ENCODE measurements at places on chromosomes 3 and 15.
A peak's percentile ranks its signal among the peaks of the same experiment; 100 is the strongest.

- no peak for DNase-seq
These were observed 383 bp upstream of the EFCC1 start for GRCh38 chr3:129000742-129001100.

- no peak for DNase-seq
These were observed 188.3 kb downstream of the LSAMP start for GRCh38 chr3:116256843-116257485.

DNA sequence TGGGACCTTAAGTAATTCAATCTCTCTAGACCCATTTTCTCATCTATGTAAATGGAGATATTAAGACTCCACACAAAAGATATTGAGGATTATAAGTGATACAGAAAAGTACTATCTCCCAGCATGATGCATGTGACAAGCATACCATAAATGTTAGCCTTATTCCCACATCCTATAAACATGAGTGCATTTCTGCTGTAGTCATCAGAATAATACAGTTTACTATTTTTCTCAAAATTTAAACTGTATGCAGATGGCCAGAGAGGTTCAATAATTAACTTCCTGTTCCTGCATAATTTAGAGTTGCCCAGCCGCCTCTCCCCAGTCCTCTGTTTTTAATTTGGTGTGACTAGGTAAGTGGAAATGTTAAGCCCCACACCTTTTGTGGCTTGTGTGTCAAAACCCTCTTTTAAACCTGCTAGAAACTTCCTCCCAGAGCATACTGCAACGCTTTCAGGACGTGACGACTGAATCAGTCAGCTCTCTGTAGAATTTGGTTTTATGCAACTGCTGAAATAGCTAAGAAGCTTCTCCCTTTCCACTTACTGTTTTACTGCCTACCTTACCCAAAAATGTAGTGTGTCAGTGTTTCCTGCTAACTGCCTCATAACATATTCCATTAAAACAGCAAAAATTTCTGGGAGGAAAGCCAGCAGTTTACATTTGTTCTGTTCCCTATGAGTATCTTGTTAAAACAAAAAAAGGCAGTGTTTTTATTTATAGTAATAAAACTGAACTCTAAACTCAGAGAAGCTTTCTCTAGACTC lies 1037.9 kb downstream of the EPHA3 start:
- DNase-seq: no peak

DNA sequence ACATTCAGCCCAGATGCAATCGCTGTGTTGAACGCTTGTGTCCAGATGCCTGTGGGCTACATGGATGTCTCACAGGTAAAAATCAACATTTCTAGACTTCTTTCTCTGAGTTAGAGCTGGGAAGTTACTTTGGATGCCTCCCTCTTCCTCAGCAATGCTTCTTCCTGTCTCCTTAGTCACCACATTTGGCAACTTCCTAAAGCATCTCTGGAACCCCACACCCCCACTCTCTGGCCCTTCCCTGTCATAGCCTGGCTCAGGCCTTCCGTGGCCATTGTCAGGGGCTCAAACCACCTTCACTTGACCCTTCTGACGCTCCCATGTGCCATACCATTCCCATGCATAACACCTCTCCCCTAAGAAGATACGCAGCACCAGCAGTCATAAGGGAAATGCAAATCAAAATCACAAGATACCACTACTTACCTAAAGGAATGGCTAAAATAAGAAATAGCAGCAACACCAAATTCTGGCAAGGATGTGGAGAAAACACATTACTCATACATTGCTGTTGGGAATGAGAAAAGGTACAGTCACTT lies 21.6 kb upstream of the RGMA start:
- no peak for DNase-seq

DNA sequence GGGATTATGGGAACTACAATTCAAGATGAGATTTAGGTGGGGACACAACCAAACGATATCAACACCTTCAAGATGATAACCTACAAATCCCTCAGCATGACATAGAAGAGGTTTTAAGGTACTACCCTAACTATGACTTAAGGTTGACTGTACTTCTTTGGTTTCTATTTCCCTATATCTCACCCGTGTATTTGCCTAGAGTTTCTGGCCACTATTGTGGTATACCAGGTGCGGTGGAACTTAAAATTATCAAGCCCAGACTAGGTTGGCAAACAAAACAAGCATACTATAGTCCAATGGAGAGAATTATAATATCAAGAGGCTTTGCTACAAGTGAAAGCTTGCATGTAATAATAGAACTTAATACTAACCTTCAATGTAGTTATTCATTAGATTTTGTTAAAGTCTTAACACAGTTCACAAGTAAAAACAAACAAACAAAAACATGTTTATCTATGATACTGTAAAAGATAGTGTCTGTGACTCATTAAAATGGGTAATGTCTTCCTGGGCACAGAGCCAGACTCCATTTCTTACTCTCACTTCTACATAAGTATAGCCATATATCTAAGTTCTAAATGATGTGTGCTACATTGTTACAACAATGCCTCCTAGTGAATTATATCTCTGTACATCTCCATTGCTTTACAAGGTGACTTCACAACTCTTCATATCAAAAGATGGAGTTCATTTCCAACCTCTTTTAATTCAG lies 479.1 kb downstream of the ZBBX start:
- DNase-seq: no peak

DNA sequence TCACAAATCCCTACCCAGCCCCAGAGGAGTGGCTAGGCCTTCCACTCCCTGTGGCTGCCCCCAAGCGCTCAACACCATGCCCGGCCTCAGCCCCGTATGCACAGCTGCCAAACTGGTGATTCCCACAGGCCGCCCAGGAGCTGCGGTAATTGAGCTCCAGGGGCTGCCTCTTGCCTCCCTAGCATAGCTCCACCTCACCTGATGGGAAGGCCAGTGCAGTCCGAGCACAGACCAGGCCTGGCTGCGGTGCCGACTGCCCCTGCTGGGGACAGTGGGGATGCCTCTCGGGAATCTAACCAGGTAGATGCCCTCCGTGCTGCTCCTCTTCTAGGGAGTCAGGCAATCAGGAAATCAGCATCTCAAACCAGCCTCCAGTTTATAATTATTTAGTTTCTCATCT lies 25.9 kb downstream of the SCN5A start:
- no peak for DNase-seq

- DNase-seq: no peak
These were observed 29.7 kb downstream of the CYFIP1 start for GRCh38 chr15:22950256-22950990.

DNA sequence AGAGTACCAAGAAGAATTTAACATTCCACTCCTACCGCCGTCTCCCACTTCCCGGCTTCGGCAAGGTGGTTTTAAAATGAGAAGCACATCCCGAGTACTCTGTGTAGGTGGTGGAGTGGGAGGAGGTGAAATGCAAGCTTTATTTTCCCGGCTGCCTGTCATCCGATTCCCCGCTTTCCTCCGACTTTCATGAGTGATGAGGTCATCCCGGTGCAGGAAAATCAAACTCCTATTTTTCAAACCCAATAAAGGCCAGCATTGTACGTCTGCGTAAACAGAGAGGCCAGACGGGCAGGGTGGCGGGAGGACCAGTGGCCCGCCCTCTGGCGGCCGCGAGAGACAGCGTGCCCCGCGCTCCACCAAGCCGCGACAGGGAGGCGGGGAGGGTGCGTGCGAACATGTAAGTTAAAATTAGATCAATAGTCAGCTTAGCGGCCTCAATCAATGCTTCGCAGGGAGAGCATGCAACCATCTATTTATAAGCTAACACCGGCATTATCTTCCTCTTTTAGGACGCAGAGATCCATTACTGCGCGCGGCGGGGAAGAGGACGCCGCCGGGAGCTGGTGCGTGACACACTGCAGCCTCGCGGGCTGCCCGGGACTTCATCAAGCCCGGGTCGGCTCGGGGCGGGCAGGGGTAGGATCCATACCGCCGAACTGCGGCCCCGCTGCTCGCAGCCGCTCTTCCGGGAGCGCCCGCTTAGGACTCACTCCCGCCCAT lies 163.3 kb downstream of the CD47 start:
- DNase-seq: peak; percentile 89

- DNase-seq: no peak
These were observed 1.3 kb downstream of the B3GALNT1 start for GRCh38 chr3:161103776-161104385.

DNA sequence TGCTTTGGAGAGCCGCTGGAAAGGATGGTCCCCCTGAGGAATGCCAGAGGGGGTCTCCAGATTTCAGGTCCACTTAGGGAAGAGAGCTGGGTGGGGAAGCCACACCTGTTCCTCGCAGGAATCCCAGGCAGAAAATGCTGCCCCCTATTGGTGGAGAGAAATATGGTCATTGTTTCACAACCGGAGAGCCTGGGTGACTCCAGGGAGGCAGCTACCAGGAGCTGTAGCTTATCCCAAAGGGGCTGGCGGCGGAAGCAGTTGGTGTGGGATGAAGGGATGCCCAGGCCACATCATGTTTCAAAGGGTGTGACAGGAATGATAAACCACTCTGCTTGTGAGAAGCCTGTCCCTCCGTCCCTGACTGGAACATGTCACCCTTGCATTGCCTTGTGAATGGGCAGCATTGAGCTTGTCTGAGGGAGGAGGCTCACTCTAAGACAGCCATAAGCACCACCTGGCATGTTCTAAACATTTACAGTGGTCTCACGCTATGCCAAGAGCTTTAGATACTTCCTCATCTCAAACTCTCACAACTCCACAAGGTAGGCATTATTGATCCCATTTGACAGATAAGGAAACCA lies 34.5 kb downstream of the POMGNT2 start:
- DNase-seq: no peak

GRCh38 chr3:158110658-158111018 lies 749 bp downstream of the RSRC1 start:
- no peak for DNase-seq

DNA sequence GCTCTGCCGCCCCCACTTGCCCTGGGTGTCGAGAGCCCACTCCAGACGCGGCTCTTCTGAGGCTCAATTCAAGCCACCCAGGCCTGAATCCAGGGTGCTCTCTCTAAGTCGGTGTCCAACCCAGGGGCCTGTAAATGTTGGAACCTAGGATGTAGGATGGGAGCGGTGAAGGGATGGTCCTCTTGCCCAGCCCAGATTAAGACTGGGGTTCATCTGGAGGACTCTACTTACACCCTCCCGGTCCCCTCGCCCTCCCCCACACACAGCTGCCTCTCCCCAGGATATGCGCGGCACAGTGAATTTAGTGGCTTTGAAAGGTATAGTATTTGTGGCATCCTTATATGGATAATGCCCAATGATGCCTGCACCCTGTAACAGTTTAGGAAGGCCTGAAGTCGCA lies 822 bp upstream of the FBN1 start:
- no peak for DNase-seq

DNA sequence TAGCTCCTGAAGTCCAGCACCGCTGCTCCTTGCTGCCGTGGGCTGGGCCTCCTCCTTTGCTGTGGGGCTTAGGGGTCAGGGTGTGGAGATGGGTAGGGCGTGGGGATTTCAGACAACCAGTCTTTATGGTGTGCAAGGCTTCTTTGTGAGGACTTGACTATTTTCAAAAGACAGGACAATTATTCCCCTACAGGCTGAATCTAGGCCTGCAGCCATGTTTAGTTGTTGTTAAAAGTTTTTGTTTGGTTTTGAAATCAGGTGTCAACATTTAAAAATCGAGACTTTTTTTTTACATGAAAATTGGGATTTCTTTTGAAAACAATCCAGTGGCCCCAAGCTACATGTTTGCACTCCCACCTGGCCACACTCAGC lies 10.6 kb downstream of the RPL32 start:
- DNase-seq: no peak

DNA sequence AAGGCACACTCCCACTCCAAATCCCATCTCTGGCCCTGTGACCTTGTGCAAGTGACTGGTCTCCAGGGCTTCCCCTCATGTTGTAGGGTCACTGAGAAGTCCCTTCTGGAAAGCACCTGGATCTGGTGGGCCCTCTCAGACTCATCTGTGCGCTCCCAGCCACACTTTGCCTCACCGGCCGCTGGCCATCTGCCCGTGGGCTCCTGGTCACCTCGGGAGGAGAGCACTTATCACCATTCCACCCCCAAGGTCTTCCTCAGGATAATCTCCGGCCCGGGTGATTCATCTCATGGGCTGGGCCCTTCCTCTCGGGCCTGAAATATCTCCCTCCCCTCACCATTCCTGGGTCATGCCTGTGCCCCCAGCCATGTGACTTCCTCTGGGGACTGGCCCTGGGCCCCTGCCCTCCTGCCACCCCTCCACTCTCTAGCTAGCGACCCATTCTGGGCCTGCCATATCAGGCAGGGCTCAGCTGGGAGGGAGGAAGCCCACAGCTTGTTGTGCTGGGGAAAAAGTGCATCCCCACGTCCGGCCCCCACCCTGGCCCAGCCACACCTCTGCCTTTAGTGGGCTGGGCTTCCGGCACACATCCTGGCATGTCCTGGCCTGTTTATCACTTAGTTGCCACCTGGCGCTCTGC lies 10.6 kb upstream of the WNT7A start:
- no peak for DNase-seq

- no peak for DNase-seq
These were observed 31.8 kb downstream of the ADAMTS17 start for GRCh38 chr15:100310041-100310405.

- no peak for DNase-seq
These were observed 8.6 kb downstream of the AQP9 start for GRCh38 chr15:58146749-58147148.

- DNase-seq: peak; percentile 4
These were observed 154.4 kb downstream of the TUSC7 start for GRCh38 chr3:116863822-116864589.

- DNase-seq: no peak
These were observed 58.1 kb downstream of the OSBPL10 start for GRCh38 chr3:31922962-31923361.

DNA sequence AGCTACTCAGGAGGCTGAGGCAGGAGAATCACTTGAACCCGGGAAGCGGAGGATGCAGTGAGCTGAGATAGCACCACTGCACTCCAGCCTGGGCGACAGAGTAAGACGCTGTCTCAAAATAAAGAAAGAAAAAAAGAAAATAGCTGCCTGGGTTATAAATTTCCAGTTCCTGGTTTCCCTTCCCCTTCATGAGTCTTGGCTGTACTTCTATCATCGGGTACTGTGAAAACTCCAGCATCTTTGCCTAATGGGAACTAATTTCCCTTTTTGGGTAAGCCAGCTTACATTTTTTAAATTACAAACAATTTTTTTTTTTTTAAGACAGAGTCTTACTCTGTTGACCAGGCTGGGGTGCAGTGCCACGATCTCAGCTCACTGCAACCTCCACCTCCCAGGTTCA lies 15.0 kb downstream of the DENND4A start:
- no peak for DNase-seq

DNA sequence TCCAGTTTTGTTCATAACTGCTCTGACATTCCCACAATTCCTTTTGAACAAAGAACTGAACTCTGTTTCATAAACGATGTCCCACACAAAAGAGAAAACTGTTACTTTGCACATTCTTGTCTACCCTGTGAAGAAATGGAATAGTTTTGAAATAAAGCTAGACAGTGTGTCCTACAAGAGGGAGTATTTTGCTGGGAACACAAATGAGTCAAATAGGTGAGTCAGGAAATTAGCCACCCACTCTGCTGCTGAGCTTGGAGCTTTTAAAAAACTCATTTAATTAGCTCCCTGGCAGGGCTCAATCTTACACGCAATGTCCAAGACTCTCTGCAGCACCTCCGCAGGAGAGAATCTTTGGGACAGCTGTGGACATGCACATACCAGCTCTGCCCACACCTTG lies 193.4 kb downstream of the SLC9A9 start:
- no peak for DNase-seq

All from GM13976 (cell line).